ENCODE measurements at places on chromosomes 2 and 18.

- no peak for DNase-seq
These were observed 71.6 kb downstream of the PXDN start for GRCh38 chr2:1672738-1673137.

DNA sequence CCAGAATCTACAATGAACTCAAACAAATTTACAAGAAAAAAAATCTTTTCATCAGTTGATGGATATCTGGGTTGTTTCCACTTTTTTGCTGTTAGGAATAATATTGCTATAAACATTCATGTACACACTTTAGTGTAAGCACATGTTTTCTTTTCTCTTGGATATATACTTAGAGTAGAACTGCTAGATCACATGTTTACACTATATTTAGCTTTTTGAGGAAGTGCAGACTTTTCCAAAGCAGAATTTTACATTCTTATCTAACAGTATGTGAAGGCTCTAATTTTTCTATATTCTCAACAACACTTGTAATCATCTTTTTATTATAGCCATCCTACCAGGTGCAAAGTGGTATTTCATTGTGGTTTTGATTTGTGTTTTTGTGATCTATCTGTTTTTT, 103.6 kb upstream of the RMP24 start:
- DNase-seq, result no peak

- no peak for DNase-seq
These were observed 22.1 kb downstream of the EXOC6B start for GRCh38 chr2:72803626-72804320.

- no peak for DNase-seq
These were observed 30.7 kb upstream of the ERCC3 start for GRCh38 chr2:127324635-127325034.

- DNase-seq, result no peak
These were observed 41.9 kb downstream of the TAF1B start for GRCh38 chr2:9885036-9885684.

DNA sequence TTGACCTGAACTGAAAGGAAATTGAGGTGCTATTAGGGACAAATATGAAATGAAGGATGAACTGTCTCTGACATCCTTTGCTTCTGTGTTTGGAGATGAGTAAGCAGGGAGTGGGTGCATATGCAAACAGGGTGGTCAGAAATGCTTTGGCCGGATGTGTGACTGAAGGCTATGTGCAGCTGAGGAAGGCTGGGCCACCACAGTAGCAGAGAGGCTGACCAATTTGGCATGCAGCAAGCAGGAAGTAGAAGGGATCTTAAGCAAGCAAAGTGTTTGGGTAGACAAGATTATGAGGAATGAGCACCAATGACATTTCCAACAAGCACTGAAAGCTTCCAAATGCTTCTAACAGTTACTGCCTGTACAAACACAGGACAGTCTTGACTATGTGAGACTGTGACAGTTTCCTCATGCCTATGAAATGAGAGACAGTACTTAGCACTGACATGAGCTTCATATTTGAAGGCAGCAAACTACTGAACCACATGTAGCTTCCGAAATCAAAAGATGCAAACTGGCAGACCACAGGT, 3.3 kb upstream of the ACTR3 start:
- no peak for DNase-seq

DNA sequence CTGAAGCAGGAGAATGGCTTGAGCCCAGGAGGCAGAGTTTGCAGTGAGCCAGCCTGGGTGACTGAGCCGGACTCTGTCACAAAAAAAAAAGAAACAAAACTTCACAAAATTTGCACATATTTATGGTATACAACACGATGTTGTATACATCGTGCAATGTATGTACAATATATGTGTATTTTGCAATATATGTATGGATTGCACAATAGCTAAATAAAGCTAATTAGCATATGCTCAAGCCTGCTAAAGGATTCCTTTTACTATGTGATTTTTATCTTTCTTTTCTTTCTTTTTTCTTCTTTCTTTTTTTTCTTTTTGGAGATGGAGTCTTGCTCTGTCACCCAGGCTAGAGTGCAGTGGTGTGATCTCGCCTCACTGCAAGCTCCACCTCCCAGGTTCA, 368.0 kb upstream of the FAM98A start:
- no peak for DNase-seq

GRCh38 chr2:233323851-233324250, 16.2 kb downstream of the SAG start:
- no peak for DNase-seq

DNA sequence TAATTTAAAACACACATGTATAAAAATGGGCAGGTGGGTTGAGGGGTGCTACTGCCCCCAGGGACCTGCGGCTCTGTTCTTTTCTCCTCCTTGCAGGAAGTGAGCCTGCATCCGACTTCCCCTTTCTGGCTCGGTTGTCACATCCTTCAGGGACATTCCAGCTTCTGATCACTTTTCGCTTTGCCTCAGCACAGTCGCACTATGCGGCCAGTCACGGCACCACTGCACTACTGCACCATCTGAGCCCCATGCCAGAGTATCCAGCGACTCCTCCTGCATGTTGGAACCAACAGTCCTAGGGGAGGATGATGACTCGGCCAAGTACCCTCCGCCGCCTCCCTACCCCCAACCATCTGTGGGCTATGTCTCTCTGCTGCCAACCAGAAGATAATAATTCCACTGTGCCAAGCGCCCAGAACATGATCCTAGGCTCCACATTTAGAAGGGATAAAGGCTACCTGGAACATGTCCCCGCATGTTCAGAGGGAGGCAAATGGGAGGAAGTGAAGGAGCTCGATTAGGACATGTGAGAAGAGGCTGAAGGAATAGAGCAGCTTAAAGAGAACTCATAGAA, 17.6 kb downstream of the CDC42EP3 start:
- no peak for DNase-seq

- DNase-seq, result no peak
These were observed 92.7 kb upstream of the ASAP2 start for GRCh38 chr2:9113916-9114315.

- no peak for DNase-seq
These were observed 1058.5 kb downstream of the CBLN2 start for GRCh38 chr18:71485611-71486010.

DNA sequence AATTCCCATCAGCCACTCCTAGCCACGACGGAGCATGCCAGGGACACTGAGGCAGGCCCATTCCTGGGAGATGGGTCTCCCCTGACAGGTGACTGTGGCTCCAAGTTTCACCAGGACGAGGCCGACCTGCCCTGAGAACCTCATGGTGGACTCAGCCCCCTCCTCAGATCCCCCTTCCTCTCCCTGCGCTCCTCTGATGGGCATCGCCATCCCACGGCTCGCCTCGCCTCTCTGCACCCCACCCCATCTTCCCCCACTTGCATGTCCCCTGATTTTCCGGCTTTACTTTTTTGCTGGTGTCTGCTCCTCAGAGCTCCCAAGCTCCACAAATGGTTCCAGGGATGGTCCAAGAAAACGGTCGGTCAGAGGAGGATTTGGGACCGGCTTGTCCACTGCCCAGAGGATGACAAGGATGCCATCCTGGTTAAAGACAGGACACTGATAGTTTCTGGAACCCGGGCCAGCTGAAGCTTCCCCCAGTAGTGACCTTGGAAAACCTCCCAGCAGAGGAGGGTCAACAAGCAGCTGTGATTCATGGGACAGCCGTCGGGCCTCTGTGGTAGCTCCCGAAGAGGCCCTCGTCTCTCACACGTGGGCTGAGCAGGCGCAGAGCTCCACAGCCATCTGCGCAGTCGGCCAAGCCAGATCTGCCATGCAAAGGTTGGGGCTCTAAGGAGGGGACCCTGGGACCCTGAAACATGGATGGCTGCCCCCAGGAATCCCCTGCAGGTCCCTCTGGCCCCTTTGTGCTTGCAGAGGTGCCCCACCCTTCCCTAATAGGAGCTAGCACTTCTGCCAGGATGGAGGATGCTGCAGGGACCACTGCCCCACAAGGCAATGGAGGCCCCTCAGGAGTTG, 87.8 kb upstream of the SLC66A3 start:
- DNase-seq, result no peak

GRCh38 chr18:62683935-62684334, 31.4 kb upstream of the PHLPP1 start:
- DNase-seq, result no peak

GRCh38 chr2:20125616-20126015, 74.2 kb upstream of the LAPTM4A start:
- no peak for DNase-seq

- no peak for DNase-seq
These were observed 19.9 kb upstream of the BCL2L11 start for GRCh38 chr2:111100765-111101162.

DNA sequence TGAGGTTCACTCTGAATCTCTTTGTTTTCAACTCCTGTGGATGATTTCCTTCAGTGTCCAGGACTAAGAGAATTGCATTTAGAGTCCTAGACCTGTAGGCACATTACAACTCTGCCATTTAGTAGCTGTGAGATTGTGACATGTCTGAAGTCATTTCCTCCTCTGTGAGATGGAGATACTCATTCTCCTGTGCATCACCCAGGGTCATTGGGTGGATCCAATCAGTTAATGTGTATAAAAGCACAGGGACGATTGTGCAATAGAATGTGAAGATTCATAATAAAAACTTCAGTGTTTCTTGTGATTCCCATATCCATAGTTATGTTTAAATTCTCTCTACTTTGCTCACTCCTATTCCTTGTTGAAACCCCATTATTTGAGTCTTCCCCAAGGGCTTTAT, 113.6 kb downstream of the DIS3L2 start:
- no peak for DNase-seq

GRCh38 chr2:165617741-165618481, 148.4 kb downstream of the CSRNP3 start:
- DNase-seq, result no peak

DNA sequence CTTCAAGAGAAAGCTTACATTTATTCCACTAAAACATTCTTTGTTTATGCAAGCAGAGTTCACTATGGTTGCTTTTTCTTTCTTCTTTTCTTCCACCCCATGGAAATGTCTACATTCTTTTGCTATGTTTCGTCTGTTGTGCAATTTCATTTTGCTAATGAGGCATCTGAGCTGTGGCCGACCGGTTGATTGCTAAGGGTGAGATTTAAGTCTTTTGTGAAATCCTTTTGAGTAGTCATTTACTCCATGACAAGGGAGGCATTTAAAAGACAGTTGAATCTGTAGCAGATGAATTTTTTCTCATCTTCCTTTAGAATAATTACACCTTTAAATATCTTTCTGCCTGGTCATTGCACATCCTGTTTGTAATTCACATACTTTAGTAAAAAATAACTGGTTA, 324.1 kb upstream of the THUMPD2 start:
- no peak for DNase-seq

GRCh38 chr2:158391876-158392275, 64.7 kb downstream of the CCDC148 start:
- no peak for DNase-seq

GRCh38 chr2:189527041-189527750, 53.4 kb downstream of the SLC40A1 start:
- no peak for DNase-seq

- no peak for DNase-seq
These were observed 75.6 kb upstream of the TTC39C start for GRCh38 chr18:23938901-23939341.

DNA sequence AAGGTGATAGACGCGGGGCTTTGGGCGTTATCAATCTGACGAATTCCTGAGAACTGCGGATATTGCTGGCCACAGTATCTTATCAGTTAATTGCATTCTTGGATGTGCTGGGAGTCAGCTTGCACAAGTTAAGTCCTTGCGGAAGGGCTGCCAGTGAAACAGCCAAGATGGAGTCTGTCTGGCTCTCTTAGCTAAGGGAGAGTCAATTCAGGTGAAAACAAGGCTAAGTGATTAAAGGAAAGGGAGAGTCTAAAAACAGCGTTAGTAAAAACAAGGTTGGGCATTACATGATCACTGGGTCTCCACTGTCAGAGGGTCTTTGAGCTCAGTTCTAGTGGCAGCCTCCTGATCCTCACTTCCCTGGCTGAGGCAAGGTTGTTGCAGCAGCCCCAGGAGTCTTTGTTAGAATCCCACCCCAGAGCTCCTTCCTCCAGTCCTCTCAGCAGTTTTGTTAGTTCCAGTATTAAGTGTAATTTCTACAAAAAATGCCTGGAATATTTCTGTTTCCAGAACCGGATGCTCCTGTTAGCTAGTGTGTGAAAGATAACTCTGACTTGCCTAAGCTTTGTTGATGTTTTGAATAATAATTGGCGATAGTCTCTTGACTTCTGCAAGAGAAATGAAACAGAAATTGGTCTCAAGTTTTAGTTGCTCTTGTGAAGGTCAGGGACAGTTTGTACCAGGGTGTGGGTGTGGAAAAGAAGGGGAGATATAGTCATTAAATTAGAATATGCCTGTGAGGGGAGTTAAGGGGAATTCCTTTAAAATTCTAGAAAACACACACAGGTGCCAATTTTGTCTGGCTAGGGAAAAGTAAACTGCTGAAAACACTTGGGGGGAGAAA, 10.6 kb downstream of the CFLAR start:
- no peak for DNase-seq

DNA sequence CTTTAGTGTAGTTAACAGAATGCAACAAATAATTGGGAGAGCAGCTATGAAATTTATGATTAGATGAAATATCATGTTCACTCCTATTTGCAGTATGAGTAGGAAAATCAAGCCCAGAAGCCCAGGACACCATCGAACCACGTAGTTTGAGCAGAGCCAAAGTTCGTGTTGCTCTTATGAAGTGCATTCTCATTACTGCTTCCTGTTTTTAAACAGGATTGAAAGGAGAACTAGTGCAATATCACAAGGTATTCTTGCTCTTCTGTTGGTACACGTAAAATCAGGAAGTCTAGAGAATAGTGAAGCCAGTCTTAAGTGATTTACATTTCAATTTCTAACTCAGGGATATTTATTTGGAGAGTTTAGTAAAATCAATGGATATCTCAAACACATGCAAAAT, 21.1 kb downstream of the ARHGAP15 start:
- no peak for DNase-seq

- no peak for DNase-seq
These were observed 33.5 kb upstream of the ATG16L1 start for GRCh38 chr2:233217892-233218377.

- no peak for DNase-seq
These were observed 41.3 kb upstream of the YPEL5 start for GRCh38 chr2:30105556-30105955.

GRCh38 chr2:113245276-113245711, 33.4 kb downstream of the PAX8 start:
- no peak for DNase-seq

GRCh38 chr2:144421606-144422510, 98.1 kb downstream of the ZEB2 start:
- no peak for DNase-seq

DNA sequence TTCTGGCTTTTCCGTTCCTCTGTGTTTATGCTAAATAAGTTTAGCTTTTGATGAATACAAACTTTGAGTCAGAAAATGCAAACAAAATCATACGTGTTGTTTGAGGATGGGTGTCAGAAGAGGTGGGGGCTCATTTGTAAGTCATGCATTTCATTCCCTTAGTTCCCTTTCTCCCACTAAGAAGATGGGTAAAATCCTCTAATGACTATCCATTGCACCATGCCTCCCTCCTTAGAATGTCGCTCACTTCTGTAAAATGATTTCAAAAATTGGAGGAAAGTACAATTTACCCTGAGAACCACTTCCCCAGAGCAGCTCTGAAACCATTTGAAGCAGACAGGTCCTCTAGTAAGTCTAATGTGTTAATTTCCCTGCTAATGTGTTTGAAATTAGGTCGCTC, 629.6 kb upstream of the VRK2 start:
- DNase-seq, result no peak
